ENCODE measurements at places on chromosomes 16 and 17.

DNA sequence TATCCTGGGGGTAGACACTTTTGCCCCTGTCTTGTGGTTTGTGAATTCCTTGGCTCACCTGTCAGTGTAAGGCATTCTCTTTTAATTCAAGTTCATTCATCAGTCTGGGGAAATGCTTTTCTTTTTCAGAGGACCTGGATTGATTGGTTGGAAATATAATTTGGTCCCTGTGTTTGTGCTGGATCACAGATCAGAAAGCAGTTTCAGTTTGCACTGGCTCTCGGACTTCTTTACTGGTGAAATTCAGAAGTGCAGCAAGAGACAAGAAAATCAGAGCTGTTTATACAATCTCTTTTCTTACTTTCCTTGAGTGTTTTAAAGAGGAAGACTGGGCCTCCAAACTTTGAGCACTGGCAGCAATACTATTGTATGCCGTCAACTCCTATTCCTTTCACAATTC, 161.8 kb upstream of the KCNJ16 start:
- no peak for DNase-seq

DNA sequence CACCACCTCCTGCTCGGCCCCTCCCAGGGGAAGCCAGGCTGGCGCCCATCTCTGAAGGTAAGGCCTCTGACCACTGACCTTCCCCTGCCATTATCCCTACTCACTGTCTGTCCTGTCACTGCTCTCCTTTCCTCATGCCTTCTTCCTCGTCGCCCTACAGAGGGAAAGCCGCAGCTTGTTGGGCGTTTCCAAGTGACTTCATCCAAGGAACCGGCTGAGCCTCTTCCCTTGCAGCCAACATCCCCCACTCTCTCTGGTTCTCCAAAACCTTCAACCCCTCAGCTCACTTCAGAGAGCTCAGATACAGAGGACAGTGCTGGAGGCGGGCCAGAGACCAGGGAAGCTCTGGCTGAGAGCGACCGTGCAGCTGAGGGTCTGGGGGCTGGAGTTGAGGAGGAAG, 3.0 kb downstream of the COA3 start:
- no peak for DNase-seq

- no peak for DNase-seq
Observed at GRCh38 chr16:21242756-21243155, 9.3 kb downstream of the ANKS4B start.

DNA sequence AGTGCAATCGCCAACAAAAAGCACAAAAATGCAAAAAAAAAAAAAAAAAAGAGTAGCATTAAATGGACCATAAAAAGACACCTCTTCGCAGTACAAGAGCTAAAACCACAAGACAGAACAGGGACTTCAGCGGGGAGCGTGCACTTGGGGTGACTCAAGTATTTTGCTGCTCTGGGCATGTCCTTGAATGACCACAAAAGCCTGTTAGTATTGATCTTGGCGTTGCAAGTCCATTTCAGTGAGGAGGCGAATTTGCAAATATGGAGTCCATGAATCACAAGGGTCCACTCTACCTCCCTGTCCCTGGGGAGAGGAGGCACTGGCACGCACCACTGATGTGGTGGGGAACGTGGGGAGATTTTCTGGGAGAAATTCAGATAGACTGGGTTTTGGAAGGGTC, 78.9 kb downstream of the CNGB1 start:
- no peak for DNase-seq

DNA sequence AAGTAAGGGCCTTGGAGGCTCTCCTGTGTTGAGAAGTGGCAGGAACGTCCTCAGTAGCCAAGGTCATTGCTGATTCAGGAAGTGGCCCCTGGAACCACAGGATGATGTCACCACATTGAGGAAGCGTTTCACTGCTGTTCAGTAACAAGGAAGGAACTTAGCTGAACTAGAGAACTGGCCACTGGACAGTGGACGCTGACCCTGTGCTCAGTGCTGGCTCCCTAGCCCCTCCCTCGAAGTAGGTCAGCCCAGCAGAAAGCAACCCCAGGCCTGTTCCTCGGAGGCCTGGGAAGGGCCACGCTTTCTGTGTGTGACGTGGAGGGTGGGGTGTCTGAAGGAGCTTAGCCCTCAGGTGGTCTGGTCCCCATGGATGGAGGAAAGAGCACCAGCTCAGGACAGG, 58.3 kb downstream of the B9D1 start:
- DNase-seq: no peak

DNA sequence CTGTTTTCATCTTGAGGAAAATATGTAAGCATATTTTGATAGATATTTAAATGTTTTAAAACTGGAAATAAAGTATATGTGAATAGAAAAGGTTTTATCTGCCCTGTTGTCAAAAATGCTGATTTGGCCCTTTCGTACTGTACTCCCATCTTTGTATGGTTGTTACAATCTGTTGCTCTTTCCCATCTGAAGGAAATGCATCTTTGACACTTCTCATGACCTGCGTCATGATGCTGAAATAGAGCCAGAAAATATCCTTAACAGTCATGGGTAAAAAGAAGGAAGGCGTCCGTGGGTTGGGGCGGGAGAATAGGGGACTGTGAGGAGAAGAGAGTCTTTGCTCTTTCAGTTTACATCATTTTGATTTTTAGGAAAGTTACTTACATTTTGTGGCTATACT, 327.7 kb downstream of the BCAS3 start:
- no peak for DNase-seq

- DNase-seq: no peak
Observed at GRCh38 chr16:12988071-12988470, 86.7 kb downstream of the SHISA9 start.

GRCh38 chr17:52283872-52284271, 125.4 kb upstream of the CA10 start:
- DNase-seq: no peak

DNA sequence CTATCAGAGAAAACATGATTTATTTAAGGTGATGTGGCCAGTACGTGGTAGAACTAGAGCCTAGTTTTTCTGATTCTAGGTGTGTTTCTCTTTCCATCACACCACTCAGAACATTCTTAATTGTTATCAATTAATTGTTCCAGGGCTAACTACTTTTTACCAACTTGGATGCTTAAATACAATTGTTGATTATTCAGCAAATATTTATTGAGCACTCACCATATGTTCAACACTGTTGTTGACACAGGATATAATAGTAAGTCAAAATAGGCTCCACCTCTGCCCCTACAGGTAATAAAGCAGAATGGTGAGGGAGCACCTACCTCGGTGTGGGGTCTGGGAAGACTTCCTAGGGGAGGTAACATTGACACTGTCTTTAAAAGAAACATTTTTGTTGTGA, 16.1 kb downstream of the GNAO1 start:
- no peak for DNase-seq

GRCh38 chr17:81719410-81720266, 7.6 kb downstream of the SLC25A10 start:
- no peak for DNase-seq

- DNase-seq: no peak
Observed at GRCh38 chr16:58853854-58854791, 120.0 kb upstream of the GOT2 start.

GRCh38 chr17:45338996-45339535, 22.2 kb upstream of the MAP3K14 start:
- DNase-seq: no peak

DNA sequence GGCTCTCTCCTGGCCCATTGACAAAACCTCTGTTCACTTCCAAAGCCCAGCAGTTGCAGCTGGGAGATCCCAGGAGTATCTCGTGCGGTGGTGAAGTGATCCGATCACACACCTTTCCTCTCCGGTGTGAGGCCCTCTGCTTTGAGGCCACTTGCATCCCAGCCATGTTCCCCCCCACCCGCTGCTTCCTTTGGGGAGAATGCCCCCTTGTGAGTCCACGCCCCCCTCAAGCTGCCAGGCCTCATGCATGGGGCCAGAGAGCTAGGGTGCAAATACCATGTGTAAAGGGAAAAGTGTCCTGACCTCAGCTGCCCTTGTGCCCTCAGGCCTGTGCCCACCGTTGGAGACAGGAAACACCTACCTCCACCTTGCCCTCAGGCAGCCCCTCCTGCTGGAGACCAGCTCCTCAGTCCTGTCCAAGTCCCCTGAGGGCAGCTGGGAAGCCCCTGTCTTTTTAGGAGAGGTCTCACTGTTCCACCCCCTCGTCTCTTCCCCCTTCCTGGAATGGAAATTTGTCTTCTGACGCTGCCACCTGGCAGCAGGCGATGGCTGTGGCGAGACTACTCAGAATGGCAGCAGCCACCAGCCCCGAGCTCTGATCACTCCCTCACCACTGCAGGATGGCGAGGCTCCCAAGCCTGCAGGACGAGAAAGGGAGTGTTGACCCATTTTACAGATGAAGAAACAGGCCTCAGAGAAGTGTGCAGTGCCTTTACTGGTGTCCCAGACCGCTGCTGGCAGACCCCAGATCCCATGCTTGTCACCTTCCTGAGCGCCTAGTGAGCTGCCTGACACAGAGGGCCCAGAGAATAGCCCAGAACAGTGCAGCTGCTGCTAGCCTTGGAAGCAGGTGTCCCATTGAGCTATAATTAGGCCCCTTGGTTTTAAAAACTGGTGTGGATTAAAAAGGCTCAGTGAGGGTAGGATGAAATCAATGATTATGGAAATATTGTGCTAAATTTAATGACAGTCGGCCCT, 120.6 kb upstream of the CACNG5 start:
- DNase-seq: no peak

GRCh38 chr16:58195344-58195743, 2.6 kb downstream of the CSNK2A2 start:
- no peak for DNase-seq

DNA sequence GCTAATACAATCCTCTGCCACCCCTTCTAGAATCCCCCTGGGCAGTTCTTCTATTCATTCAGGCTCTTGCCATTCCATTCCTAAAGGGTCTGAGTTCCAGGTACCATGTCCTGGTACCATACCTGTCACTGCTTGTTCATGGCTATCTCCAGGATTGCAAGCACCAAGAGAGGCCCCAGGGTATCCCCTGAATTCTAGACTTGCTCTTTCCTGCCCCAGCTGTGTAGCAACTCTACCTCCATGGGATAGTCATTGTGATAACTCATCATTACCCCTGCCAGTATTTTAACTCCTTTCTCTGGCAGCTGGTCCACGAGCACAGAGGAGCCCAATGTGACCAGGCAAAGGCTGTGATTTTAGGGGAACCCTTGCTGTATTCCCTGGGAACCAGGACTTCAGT, 143.7 kb upstream of the CDH5 start:
- DNase-seq: no peak

DNA sequence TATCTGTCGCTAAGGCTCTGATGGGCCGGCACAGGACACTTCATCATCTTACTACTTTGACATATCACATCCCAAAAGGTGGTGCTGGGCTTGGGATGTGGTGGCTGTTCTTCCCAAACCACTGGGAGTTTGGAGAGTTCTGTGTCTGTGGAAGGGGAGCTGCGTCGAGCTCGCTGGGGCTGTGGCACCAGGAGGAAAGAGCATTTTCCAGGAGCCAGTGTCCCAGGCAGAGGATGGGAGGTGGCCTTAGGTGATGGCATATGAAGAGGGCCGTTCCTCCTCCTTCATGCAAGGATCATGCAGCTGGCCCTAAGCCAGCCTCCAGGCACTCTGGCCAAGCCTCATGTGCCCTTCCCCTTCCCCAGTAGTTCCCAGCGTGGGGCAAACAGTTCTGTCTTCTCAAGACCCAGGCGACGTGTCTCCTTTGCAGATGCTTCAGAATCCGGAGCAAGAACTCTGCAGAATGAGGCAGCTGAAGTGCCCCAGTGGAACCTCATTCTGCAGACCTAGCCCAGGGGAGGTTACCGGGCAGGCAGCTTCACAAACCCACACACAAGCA, 89.4 kb upstream of the TNRC6C start:
- no peak for DNase-seq

Data from NCI-H2107 (cell line).